Chondrocyte (in vitro differentiated cells): ENCODE measurements at places on chromosomes 2 and 18. TPM values are rescaled to one million over a fixed set of nuclear protein-coding genes. Genes with fewer than 3 reads are reported as not detected.

The IL36RN gene
- total RNA-seq: not detected in 3 replicates

The CDH7 gene
- total RNA-seq: not detected in 3 replicates

The ALPG gene
- total RNA-seq: not detected in 3 replicates

The TRMT61B gene
- 8.8 to 12.5 TPM (median 10.1 TPM) in 3 replicates for total RNA-seq

The IL36A gene
- not detected in 3 replicates for total RNA-seq

The KCNG2 gene
- total RNA-seq: not detected in 3 replicates

The MC2R gene
- total RNA-seq: not detected in 3 replicates

- H3K36me3 ChIP-seq: no peaks in the 10 kb centered on the region
- peaks cover 8% of the 10 kb centered on the region for H3K27me3 ChIP-seq
- DNase-seq: no peak
- peaks cover 9% of the 10 kb centered on the region for H3K4me1 ChIP-seq
- no peak overlapping the region for H3K4me3 ChIP-seq
These were observed 49.1 kb upstream of the ZNF638 start for GRCh38 chr2:71282493-71282892.

DNA sequence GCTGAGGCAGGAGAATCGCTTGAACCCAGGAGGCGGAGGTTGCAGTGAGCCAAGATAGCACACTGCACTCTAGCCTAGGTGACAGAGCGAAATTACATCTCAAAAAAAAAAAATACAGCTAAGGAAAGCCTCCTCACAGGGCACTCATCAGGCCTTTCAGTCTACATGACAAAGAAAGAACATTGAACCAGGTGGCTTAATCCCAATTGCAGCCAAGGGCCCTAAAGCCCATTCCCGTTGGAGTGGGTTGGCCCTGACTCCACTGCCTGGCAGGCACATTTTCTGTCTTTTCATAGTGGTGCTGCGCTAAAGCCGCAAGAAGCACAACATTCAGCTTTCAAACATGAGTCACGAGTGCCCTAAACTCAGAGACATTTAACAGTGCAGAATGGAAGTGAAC lies 372.5 kb downstream of the RNF144A start:
- no peak overlapping the region for H3K4me3 ChIP-seq
- H3K4me1 ChIP-seq: no peaks in the 10 kb centered on the region
- no peak for DNase-seq

- peaks cover 21% of the 10 kb centered on the region for H3K4me1 ChIP-seq
- H3K27me3 ChIP-seq: peaks cover 54% of the 10 kb centered on the region
- peaks cover 4% of the 10 kb centered on the region for H3K36me3 ChIP-seq
- peak within 1 kb of the TSS; percentile 69 for H3K4me3 ChIP-seq
- DNase-seq: no peak
These were observed at the start of gene TNFRSF11A for GRCh38 chr18:62324917-62325805. Gene TNFRSF11A, plus strand, starts transcription at chr18:62325310. Its CDS starts 43 bp downstream, at chr18:62325353.

GRCh38 chr2:101446869-101447268 lies 28.0 kb downstream of the RFX8 start:
- no peak overlapping the region for H3K27ac ChIP-seq
- peaks cover 2% of the 10 kb centered on the region for H3K27me3 ChIP-seq
- DNase-seq: no peak
- peaks cover 1% of the 10 kb centered on the region for H3K36me3 ChIP-seq
- H3K4me3 ChIP-seq: no peak overlapping the region

GRCh38 chr18:23493654-23494053 lies 9.7 kb upstream of the RMC1 start:
- no peaks in the 10 kb centered on the region for H3K4me1 ChIP-seq
- no peak overlapping the region for H3K27ac ChIP-seq
- no peak overlapping the region for H3K4me3 ChIP-seq
- H3K27me3 ChIP-seq: no peaks in the 10 kb centered on the region

DNA sequence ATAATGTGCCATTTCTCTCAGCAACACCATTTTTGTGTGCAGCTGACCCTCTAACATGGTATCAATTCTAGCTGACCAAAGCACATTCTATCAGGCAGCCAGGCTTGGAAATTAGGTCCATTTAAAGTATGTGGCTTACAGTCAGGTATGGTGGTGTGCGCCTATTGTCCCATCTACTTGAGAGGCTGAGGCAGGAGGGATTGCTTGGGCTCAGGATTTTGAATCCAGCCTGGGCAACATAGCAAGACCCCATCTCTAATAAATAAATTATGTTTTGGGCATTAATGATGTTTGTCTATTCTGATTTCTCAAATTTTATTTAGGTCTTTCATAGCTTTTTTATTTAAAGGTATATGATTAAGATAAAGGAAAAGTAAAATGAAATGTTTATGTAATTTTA lies 63.3 kb downstream of the DNAJC10 start:
- no peaks in the 10 kb centered on the region for H3K4me1 ChIP-seq
- peaks cover 15% of the 10 kb centered on the region for H3K36me3 ChIP-seq
- no peak overlapping the region for H3K27ac ChIP-seq
- H3K4me3 ChIP-seq: no peak overlapping the region

DNA sequence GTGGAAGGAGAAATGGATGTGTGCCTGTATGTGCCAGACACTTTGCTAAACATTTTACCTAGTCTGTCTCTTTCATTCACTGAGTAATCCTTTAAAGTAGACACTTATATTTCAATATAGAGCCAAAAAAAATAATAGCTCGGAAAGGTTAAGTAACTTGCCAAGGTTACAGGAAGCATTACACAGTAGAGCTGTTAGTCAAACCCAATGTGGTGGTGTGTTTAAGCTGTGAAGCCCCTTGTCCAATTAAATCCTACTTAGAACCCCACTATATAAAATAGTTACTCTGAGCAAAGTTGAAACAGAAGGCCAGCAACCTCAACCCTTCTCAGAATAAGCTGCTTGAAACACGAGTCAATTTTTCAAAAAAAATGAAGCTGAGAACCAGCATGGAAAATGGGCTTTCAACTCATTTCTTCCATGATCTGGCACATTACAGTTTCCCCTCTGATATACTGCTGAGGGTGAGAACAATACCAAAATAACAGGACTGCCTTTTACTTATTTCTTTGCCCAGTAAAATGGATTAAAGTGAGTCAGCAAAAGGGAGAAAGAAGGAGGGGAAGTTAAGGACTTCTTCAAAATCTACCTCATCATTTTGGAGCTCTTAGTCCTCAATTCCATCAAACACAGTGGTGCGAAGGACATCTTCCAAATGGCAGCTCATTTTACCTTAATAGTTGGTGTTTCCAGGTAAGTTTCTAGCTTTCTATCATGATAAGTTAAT lies 7.9 kb downstream of the RDH14 start:
- no peak overlapping the region for H3K4me3 ChIP-seq
- H3K36me3 ChIP-seq: peaks cover 14% of the 10 kb centered on the region
- DNase-seq: no peak
- H3K27ac ChIP-seq: peak overlapping the region; percentile 63

GRCh38 chr2:136122661-136123060 lies 4.7 kb upstream of the CXCR4 start:
- no peak overlapping the region for H3K4me3 ChIP-seq
- H3K36me3 ChIP-seq: no peaks in the 10 kb centered on the region
- peaks cover 16% of the 10 kb centered on the region for H3K4me1 ChIP-seq
- peaks cover 82% of the 10 kb centered on the region for H3K27me3 ChIP-seq
- DNase-seq: no peak

DNA sequence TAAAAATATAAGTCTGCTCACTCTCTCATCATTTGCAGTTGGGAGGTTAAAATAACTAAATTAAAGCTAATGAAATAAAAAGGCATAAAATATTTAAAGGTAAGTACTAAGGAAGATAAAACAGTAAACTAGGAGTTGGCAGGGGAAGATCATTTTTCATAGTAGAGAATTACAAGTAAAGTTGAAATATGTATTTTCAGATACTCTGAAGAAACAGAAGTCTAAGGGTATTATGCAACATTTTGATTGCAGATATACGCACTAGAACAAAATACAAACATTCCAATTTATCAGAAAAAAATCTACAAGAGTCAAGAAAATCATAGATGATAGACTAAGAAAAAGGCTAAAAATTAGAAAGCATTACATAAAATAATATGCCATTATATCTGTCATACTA lies 167.6 kb upstream of the CTAGE1 start:
- no peaks in the 10 kb centered on the region for H3K4me1 ChIP-seq
- H3K27me3 ChIP-seq: no peaks in the 10 kb centered on the region
- peaks cover 6% of the 10 kb centered on the region for H3K36me3 ChIP-seq
- no peak overlapping the region for H3K27ac ChIP-seq
- no peak for DNase-seq

DNA sequence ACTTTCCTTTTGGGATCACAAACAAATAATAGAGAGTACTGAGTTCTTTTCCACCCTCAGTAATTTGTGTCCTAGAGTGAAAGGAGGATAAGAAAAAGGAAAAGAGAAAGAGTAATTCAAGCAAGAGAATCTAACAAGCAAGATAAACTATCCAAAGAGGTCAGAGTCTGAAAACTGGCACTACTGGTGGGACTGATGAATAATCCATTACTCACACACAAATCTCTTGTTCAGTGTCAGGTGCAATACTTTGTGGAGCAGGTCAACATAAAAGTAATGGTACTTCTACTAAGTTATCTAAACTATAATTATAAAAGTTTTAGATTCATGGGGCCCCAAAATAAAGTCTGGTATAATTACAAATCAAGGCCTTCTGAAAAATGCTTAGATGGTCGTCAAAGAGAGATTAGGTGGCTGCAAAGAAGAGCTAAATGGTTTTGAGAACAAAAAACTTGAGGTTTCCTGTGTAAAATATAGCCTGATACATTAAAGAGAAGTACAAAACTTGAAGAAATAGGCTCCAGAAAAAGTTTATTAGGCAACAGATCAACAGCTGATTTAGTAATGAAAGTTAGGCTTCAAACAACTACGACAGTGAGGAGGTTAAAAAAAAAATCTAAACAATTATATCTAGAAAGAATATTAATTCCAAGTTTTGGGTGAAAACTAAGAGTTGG lies 109.4 kb downstream of the BAZ2B start:
- H3K36me3 ChIP-seq: peaks cover under 1% of the 10 kb centered on the region
- no peak overlapping the region for H3K27ac ChIP-seq
- no peak overlapping the region for H3K4me3 ChIP-seq
- H3K27me3 ChIP-seq: no peaks in the 10 kb centered on the region

GRCh38 chr2:224513991-224514390 lies 71.2 kb downstream of the CUL3 start:
- H3K36me3 ChIP-seq: no peaks in the 10 kb centered on the region
- DNase-seq: no peak
- no peak overlapping the region for H3K4me3 ChIP-seq
- H3K4me1 ChIP-seq: peaks cover 47% of the 10 kb centered on the region
- peak overlapping the region; percentile 25 for H3K27ac ChIP-seq
- no peaks in the 10 kb centered on the region for H3K27me3 ChIP-seq

- no peak overlapping the region for H3K4me3 ChIP-seq
- no peaks in the 10 kb centered on the region for H3K4me1 ChIP-seq
These were observed 142.8 kb downstream of the TMEM17 start for GRCh38 chr2:62363166-62363565.

- H3K27me3 ChIP-seq: no peaks in the 10 kb centered on the region
- DNase-seq: no peak
- peaks cover 16% of the 10 kb centered on the region for H3K4me1 ChIP-seq
- H3K36me3 ChIP-seq: no peaks in the 10 kb centered on the region
These were observed 18.8 kb downstream of the AGAP1 start for GRCh38 chr2:235512699-235513053.

GRCh38 chr2:238847841-238848690 lies at the start of gene TWIST2:
Gene TWIST2, plus strand, starts transcription at chr2:238848085. Its CDS starts 131 bp downstream, at chr2:238848216.
- peak within 1 kb of the TSS; percentile 71 for H3K4me3 ChIP-seq
- no peak within 1 kb of the TSS for H3K27ac ChIP-seq

DNA sequence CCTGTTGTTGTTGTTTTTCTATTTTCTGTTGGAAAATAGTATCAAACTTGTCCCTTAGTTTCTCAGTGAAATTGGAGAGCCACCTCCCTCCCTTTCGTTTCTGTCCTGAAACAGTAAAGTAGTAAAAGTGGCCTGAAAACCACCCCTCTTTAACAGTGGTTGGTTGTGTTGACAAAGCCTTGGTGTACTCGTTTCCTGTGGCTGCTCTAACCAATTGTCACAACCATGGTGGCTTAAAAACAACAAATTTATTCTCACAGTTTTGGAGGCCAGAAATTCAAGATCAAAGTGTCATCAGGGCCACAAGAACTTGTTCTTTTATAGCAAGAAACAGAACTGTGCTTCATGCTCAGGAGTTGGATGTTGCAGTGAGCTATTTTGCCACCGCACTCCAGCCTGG lies 4.0 kb upstream of the DYSF start:
- H3K4me3 ChIP-seq: no peak overlapping the region
- no peak for DNase-seq
- H3K27me3 ChIP-seq: no peaks in the 10 kb centered on the region
- peaks cover 28% of the 10 kb centered on the region for H3K4me1 ChIP-seq
- peaks cover 3% of the 10 kb centered on the region for H3K36me3 ChIP-seq
- no peak overlapping the region for H3K27ac ChIP-seq

GRCh38 chr2:165277860-165278656 lies 38.8 kb downstream of the SCN2A start:
- H3K27me3 ChIP-seq: peaks cover 1% of the 10 kb centered on the region
- peaks cover 6% of the 10 kb centered on the region for H3K4me1 ChIP-seq
- no peak overlapping the region for H3K4me3 ChIP-seq
- H3K27ac ChIP-seq: no peak overlapping the region
- H3K36me3 ChIP-seq: no peaks in the 10 kb centered on the region
- DNase-seq: no peak

DNA sequence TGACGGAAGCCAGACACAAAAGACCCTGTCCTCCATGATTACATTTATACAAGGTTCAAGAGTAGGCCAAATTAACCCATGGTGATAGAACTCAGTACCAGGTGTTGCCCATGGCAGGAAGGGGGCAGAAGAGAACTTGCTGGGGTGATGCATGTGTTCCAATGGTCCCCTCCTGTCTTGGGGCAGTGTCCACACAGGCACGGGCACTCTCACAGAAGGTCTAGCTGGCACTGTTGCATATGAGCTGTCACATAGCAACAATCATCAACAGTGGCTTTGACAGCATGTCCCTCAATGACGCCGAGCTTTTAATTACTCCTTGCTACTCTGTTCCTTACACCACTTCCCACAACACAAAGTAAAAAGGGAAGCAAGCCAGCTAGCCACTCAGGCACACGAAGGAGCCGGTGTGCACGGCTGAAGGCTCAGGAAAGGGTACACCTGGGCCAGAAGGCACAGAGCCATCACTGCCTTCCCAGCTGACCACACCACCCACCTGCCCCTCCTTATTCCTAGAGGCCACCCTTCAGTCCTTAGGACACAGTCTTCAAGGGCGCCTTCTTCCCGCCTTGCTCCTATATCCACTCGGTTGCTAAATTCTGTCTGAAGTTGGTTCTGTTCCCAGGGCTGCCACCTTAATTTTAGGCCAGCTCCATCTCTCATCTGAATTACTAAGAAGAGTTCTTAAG lies 28.9 kb downstream of the RPL31 start:
- no peak overlapping the region for H3K4me3 ChIP-seq
- H3K27me3 ChIP-seq: no peaks in the 10 kb centered on the region
- no peak overlapping the region for H3K27ac ChIP-seq
- H3K36me3 ChIP-seq: peaks cover 6% of the 10 kb centered on the region
- DNase-seq: no peak
- H3K4me1 ChIP-seq: no peaks in the 10 kb centered on the region

DNA sequence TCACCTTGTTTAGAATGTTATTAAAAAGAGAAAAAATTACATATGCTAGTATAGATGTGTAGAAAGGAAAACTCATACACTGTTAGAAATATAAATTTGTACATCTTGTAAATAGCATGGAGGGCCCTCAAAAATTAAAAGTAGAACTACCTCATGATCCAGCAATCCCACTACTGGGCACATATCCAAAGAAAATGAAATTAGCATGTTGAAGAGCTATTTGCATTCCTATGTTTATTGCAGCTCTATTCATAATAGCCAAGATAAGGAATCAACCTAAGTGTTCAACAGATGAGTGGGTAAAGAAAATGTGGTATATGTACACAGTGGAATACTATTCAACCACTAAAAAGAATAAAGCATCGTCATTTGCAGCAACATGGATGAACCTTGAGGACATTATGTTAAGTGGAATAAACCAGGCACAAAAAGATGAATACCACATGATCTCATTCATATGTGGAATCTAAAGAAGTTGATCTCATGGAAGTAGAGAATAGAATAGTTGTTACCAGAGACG lies 251.5 kb upstream of the THUMPD2 start:
- peaks cover 2% of the 10 kb centered on the region for H3K36me3 ChIP-seq
- no peaks in the 10 kb centered on the region for H3K27me3 ChIP-seq
- H3K27ac ChIP-seq: no peak overlapping the region
